ENCODE measurements at places on chromosomes 2 and 18.

DNA sequence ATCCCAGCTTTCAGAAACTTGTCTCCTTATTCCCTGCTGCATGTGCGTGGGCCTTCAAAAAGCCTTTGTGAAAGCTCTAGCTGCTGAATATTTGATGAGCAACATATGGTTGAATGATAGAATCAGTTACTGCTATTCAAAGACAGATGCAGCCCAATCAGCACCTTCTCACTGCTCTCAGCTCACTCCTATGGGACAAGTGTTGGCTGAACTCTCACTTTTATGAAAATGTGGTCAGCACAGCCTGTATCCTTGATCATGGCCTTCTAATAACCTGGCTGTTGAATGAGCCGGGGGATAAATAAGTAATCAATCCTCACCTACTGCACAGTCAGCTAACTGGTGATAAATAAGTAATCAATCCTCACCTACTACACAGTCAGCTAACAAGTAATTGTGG is 103.2 kb downstream of the PIEZO2 start:
- DNase-seq, result no peak

- DNase-seq, result no peak
Measured at GRCh38 chr2:200033929-200034328, 78.5 kb downstream of the MAIP1 start.

- no peak for DNase-seq
Measured at GRCh38 chr2:84022810-84023431, 436.2 kb downstream of the SUCLG1 start.

GRCh38 chr2:29741132-29741531 is 180.3 kb downstream of the ALK start:
- no peak for DNase-seq

GRCh38 chr2:37370666-37371065 is 26.2 kb downstream of the QPCT start:
- DNase-seq, result no peak

- no peak for DNase-seq
Measured at GRCh38 chr2:88628571-88628939, 1.3 kb upstream of the EIF2AK3 start.

- no peak for DNase-seq
Measured at GRCh38 chr18:11004951-11005350, 144.4 kb downstream of the PIEZO2 start.

- no peak for DNase-seq
Measured at GRCh38 chr2:237179161-237179560, 93.5 kb downstream of the COPS8 start.

- no peak for DNase-seq
Measured at GRCh38 chr2:39447266-39448168, 10.4 kb upstream of the MAP4K3 start.

DNA sequence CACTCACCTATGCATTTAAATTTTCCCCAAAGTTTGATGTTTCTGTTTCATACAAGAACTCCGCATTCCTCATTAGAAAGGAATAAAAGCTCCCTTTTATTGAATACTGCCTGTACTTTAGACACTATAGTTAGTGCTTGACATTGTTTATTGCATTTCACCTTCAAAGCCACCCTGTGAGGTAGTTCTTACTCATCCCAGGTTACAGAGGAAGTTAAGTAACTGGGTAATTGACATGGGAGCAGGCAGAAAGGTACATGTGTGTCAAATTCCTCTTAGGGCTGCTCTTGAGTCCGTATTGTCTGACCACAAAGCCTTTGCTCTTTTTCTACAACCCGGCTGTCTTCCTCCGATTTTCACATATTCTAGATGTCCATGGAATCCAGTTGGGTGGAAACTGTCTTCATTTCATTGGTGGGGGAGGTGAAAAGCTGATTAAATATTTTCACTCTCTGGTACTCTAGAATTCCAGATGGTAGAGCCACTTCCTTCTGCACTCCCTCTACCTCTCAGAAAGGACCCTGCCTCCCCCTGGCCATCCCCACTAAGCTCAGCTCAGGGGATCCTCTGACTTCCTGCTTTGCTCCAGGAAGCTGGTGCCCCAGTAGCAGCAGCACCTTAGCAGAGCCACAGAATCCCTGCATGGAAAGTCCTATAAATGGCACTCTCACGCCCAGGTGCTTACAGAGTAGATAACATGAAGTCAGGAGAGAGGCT is 319.2 kb downstream of the LRATD1 start:
- no peak for DNase-seq

- DNase-seq, result peak; percentile 82
Measured at GRCh38 chr18:79405781-79406575, 10.2 kb downstream of the NFATC1 start.

DNA sequence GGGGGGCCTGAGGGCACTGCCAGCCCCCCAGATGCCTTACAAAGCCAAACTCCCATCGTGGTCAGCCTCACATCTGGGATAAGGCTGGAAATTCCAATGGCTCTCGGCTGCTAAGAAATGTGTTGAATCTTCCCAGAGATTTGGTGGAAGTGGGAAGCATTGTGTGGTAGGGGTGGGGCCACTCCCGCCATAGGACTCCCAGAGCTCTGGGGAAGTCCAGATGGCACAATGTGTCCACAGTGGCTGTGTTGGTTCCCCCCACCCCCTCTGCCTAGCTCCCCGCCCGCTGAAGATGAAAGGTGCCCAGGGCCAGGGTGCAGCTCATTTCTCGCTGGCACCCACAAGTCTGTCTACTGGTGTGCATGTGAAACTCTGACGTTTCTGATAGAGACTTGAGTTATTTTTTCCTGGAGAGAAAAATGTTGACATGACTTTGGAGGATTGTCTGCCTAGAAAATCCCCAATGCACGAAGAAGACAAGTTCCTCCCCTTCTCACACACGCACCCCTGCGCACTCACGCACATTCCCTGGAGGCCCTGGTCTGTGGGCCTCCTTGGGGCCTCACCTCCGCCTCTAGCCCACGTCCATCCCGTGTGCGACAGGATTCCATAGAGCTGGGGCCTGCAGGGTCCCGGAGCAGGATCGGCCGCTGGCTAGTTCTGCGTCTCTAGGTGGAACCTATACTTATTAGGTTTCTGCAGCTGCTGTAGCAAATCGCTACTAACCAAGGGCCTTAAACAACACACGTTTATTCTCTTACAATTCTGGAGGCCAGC is 199.1 kb downstream of the ZFP36L2 start:
- no peak for DNase-seq

GRCh38 chr18:35376742-35377695 is at the start of gene ZNF396:
ZNF396 (minus strand) TSS chr18:35377337; CDS start chr18:35374292, 3,045 bp downstream.
- DNase-seq, result peak; percentile 74

DNA sequence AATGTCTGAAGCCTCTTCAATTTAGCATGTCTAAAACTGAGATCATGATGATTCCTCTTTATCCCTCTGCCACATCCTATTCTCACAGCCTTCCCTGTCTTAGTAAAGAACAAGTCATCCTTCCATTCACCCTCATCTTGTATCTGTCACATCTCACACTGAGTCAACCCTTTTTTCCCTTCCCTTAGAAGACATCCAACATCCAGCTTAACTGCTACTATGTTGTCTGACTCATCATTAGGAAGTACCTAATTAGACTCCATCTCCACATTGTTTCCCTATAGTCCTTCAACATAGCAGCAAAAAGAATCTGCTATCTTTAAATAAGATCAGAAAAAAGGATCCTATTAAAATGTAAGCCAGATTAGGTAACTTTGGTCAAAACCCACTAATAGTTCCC is 85.2 kb upstream of the GRB14 start:
- DNase-seq, result no peak

DNA sequence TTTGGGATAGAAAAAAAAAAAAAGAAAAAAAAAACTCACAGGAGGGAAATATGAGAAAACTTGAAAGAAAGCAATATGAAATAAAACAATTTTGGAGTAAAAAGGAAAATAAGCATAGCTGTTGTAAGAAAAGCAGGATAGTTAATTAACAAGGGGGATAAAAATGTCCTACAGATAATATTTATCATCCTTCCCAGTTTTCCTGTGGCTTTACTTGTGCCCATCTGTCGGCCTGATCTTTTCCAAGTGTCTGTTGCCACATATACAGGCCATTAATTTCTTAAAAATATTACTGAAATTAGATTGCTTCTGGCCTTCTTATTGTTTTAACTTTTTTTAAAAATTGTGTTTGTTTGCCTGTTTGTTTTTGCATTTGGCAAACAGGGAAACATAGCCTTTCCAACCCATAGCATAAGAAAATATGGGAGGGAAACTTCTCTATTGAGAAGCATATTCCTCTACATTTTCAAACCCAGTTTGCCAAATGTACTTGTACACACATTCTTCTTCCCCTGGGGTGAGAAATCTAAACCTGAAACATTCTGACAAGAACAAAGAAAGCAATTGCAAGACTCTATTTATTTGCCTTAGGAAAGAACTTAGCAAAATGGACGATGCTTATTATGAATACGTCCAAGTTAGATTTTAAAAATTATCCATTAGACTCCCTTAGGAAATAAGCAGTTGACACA is 272.3 kb downstream of the CDH20 start:
- no peak for DNase-seq

DNA sequence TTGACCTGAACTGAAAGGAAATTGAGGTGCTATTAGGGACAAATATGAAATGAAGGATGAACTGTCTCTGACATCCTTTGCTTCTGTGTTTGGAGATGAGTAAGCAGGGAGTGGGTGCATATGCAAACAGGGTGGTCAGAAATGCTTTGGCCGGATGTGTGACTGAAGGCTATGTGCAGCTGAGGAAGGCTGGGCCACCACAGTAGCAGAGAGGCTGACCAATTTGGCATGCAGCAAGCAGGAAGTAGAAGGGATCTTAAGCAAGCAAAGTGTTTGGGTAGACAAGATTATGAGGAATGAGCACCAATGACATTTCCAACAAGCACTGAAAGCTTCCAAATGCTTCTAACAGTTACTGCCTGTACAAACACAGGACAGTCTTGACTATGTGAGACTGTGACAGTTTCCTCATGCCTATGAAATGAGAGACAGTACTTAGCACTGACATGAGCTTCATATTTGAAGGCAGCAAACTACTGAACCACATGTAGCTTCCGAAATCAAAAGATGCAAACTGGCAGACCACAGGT is 3.3 kb upstream of the ACTR3 start:
- DNase-seq, result peak; percentile 48

DNA sequence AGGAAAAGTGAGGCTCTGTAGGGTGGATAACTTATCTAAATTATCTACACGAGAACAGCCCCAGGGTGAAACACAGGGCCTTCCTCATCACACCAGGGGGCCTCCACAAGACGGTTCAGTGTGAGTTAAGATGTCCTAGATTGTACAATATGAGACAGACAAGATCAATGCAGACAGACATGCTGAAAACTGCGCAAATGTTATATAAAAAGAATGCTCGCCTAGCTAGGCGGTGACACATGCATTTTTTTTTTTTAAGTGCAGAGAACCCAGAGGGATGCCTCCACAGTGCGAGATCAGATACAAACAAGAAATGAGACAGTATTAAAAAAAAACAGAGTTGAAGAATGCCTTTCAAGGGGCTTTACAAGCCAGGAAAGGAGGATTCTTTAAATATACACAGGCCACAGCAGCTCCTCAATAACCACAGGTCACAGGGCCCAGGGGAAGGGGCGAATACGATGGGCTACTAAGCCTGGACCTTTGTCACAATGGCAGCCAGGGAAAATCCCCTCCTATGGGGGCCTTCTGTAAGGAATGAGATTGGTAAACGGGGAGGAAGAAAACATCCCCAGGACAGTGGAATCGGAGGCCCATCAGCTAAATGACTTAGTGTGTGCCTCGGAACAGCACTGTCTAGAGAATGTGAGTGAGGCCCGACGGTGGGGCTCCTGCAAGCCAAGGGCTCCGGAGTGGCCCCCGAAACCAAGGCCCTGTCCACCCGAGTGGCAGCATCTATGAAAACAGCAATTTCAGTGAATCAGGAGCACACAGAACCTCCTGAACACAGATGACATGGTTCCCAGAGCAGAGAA is 48.9 kb downstream of the ADCY3 start:
- DNase-seq, result no peak

DNA sequence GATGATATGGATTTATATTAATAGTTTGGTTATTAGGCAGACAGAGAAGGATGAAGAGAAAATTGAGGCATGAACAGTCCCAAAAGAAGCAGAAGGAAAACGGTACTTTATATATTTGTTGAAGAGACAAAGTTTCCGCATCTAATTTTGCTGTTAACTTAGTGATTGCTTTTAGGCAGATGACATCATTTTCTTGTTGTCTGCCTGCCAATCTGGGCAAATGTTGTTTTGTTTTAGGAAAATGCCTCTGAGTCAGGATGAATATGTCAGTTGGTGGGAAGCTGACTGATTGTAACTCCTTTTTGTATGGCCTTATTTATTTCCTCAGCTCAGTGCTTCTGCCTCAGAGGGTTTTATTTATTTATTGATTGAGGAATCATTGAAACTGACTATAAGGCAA is 52.5 kb upstream of the CAVIN2 start:
- DNase-seq, result no peak

DNA sequence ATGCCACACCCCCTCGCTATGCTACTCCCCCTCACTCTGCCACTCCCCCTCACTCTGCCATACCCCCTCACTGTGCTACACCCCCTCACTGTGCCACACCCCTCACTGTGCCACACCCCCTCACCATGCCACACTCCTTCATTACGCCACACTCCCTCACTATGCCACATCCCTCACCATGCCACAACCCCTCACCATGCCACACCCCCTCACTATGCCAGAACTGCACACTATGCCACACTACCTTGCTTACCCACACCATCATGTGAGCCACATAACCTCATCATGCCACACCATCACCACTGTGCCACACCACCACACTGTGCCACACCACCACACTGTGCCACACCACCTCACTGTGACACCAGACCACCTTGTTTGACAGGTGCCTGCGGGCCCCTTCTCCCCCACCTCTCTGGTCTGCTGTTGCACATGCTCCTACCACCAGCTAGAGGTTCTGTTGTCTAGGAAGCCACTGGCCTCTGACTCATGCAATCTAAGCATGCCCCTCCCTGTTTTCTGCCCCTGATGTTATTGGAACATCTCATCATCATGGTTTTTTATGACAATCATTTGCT is 22.0 kb downstream of the MARCHF4 start:
- peak; percentile 17 for DNase-seq

DNA sequence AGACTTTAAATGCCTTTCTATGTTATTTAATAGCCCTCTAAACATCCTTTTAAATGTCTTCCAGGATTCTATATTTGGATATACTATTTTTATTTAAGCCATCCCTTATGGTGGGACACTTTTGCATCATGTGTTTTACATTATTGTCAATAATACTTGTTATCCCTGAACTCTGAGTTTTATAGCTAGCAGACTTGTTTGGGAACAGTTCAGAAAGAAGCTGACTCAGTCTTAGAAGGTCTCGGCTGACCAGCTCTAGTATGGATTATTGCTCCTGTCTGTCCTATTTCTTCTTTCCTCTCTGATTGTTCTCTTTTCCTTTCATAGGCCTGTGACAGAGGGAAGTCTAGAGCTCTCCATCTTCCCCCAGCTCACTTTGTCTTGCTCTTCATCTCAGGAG is 77.3 kb upstream of the CXCR4 start:
- no peak for DNase-seq

Data from stimulated activated CD4-positive, alpha-beta T cell treated with anti-CD3 and anti-CD28 coated beads, Interleukin-2, amount 100 ng/mL, for 24 hours (primary cell).